ENCODE measurements at places on chromosomes 5 and 9.

GRCh38 chr5:79318935-79319614 lies 83.1 kb downstream of the JMY start:
- no peak for DNase-seq

DNA sequence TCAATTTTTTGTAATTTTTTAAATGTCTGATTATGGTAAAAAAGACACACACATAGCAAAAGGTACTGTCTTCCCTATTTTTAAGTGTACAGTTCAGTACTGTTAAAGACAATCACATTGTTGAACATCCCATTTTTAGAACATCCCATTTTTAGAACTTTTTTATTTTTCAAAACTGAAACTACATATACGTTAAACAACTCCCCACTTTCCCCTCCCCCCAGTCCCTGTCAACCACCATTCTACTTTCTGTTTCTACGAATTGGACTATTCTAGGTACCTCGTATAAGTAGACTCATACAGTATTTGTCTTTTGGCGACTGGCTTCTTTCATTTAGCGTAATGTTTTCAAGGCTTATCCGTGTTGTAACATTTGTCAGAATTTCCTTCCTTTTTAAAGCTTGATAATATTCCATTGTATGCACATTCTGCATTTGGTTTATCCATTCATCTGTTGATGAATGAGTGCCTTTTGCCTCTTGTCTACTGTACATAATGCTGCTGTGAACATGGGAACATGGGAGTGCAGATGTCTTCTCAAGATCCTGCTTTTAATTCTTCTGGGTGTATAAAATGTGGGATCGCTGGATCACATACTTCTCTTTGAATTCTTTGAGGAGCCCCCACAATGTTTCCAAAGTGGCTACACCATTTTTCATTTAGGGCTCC lies 154.0 kb downstream of the PIK3R1 start:
- DNase-seq, result no peak

DNA sequence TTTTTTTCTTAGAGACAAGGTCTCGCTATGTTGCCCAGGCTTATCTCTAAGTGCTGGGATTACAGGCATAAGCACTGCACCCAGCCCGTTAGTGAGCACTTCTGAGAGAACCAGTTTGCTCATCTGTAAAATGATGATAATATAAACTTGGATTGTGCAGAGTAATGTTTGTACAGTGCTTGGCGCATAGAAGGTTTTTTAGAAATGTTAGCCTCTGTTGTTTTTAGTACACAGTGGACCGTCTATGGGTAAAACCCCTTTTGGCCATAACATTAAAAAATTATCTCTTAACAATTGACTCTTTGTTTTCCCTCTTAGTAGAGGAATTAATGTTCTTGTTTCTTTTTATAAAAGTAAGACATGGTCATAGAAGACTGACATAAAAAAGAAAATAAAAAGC lies 202.1 kb downstream of the PCSK5 start:
- no peak for DNase-seq

DNA sequence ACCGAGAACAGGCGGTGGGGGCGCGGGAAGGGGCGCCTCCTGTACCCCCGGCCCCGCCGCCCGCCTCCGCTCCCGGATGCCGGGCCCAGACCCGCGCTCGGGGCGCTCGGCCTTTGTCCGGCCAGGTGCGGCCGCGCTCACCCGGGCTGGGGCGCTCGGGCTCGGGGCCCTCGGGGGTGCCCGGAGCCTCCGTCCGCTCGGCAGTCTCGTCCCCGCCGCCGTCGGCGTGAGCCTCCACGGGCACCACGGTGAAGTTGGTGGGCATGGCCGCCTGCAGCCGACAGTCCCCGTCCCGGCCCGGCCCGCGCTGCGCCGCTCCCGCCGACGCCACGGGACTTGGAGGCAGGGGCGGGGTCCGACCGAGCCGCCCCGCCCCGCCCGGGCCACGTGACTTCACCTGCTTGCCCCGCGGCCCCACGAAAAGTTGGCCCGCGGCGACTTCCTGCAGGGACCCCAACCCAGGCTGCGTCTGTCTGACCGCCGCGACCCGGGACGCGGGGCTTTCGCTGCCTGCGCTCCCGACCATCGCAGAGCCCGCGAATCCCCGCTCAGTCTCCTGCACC lies at the start of gene SLC12A7:
TSS of gene SLC12A7 (minus strand) at position 337 of the 563 bp plus-strand sequence. CDS start at position 265, 72 bp downstream.
- no peak for DNase-seq

GRCh38 chr5:61731946-61732314 lies 399.9 kb downstream of the ZSWIM6 start:
- DNase-seq, result no peak

DNA sequence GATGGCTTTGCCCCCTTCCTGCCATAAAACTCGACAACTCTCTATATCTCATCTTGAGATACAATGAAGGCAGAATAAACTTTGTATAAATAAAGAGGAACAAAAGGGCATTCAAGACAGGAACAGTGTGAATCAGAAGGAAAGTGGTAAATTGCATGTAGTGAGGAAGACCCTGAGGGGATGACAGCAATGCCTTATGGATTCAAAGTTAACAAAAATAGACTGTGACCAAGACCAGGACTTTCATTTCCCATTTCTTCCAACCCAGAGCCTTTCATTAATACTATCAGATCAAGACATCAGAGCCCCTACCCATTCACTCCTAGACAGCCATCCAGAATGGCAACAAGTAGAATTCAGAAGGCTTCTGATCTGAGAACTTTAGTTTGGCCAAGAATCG lies 46.4 kb upstream of the ZNF462 start:
- DNase-seq, result no peak

DNA sequence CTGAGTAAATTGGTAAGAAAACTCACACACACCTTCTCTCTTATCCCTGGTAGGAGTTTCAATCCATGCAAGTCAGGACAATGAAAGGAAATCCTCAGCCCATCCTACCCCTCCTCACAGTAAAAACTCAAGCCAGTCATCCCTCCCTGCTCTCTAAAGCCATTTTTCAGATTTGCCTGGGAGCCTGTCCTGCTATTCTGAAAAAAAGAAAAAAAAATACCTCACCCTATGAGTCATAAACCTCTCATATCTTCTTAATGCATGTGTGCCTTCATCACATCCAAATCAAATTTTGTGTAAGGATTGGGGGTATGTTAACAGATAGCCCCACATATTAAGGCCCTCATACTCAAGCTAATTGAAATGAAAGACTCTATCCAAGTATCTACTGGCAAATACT lies 14.1 kb downstream of the UGT3A2 start:
- DNase-seq, result no peak

DNA sequence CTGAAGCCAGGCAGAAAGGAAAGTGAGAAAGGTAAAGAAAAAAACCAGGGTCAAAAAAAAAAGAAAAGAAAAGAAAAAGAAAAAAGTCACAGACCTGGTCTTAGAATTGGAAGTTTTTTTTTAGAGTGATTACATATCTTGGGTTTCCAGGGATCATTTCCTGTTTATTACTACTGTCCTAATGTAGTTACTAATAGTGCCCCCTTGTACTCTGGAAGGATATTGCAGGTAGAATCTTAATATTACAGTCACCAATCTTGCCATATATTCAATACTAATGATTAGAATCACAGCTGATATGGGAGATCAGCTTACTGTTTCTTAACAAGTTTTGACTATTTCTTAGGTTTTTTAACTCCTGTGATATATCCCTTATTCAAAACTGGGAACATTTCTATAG lies 543.2 kb upstream of the CDH6 start:
- no peak for DNase-seq

GRCh38 chr5:177431317-177432142 lies 5.1 kb downstream of the GRK6 start:
- DNase-seq, result no peak

- DNase-seq, result no peak
Measured at GRCh38 chr5:56176155-56176798, 56.9 kb downstream of the ANKRD55 start.

GRCh38 chr9:78938821-78939220 lies 632.9 kb upstream of the TLE4 start:
- no peak for DNase-seq

DNA sequence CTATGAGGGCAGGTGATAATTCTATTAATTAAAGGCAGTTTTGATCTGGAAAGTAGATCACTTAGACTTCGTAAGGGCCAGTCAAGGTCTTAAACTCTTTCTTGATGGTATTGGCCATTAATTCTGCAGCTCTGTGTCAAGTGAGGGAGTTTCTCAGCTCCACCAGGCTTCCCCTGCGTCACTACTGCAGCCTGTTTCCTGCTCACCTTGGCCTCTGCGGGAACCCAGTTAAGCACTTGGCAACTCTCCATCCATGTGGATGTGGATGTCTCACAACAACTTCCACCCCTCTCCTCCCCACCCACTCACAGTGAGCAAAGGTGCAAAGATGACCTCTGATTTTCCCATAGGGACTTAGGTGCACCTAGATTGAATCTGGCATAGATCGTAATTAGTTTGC lies 191.6 kb downstream of the PLK2 start:
- DNase-seq, result no peak

DNA sequence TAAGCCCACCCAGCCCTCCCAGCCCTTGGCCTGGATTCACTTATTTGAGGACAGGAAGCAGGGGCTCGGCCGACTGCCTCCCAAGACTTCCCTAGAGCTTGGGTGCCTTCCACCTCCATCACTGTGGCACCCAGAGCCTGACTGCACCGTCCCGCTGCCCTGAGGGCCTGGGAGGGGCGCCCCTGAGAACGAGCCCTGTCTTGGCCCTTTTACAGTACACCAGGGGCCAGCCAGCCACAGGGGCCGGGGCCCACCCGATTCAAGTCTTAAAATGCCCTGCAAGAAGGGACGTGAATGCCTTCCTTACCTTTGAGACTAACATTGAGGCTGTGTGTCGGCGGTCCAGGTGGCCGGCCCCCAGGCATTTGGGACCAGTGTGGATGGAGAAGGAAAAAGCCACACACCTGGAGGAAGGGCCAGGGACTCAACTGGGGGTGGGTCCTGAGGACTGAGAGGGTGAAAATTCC lies 16.8 kb downstream of the FAM78A start:
- DNase-seq, result no peak

DNA sequence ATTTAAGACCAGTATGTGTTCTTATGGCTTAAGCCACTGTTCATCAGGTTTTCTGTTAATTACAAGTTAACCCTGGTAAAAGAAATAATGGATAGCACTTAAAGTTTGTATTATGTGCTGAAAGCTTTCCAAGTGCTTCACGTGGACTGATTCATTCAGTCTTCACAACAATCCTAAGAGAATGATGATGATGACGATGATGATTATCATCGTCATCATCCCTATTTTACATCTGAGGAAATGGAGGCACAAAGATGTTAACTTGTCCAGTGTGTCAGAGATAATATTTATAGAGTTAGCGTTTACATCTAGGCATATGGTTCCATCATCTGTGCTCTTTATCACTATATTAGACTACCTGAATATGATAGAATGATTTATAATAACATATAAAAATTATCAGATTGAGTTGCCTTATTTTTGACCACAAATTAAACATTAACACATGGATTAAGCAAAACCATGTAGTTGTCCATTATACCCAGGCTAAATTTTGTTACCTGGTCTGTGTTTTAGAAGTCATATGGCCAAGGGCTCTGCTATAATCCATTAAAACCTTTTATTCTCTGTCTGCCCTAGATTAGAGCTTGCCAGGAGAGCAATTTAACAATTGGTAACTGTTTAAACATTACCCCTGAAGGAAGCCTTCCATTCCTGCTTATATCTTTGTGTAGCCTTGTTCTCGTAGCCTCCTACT lies 102.3 kb upstream of the MAP3K1 start:
- no peak for DNase-seq

- DNase-seq, result no peak
Measured at GRCh38 chr9:15010581-15010980, 100.4 kb upstream of the FREM1 start.

DNA sequence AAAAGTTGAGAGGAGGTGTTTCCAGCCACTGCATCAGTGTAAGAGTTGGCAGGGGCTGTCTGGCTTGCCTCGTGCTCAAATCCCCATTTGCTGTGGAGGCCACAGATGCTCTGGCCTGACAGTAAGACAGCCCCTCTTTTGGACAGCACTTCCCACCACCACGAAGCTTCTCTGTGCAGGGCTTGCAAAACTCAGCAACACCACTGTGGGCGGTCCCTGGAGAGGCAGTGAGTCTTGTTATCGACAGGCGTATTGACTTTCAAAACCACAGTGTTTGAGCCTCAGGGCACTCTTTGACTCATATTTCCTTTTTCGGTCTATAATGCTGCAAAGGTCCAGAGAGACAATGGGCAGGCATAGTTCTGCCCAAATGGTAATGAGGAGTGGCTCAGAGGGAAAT lies 539.5 kb downstream of the EBF1 start:
- no peak for DNase-seq

DNA sequence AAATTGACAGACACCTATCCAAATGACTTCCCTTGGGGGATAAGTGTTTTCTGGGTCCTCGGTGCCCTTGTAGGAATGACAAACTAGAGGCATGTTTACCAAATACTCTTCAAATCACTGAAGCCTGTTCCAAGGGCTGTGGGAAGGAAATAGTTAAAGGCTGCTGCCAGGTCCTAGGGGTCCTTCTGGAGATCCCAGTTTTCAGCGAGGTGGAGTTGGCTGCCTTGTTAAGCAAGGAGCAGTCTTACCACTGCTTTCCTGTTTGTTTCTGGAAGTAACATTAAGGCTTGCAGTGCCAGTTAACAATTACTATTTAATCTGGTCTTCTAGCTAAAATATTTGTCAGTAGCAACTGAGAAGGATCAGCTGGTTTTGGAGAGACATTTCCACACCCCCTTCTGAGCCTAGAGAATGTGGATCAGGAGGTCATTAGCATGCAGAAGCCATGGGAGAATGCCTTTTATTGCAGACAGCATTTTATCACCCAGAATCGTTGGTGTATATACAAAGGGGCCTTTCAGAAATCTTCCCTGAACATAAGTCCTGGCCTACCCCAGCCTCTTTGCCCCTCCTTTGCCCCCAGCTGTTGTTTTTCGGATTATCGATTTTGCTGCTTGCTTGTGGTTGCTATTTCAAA lies 238.8 kb downstream of the DMAC1 start:
- DNase-seq, result no peak

GRCh38 chr9:79015951-79016350 lies 555.8 kb upstream of the TLE4 start:
- no peak for DNase-seq

- DNase-seq, result no peak
Measured at GRCh38 chr9:99678566-99678965, 143.1 kb upstream of the NR4A3 start.
